Glutamatergic neuron (in vitro differentiated cells): ENCODE measurements at places on chromosomes 16 and 17. TPM values are rescaled to one million over a fixed set of nuclear protein-coding genes. Genes with fewer than 3 reads are reported as not detected.

DNA sequence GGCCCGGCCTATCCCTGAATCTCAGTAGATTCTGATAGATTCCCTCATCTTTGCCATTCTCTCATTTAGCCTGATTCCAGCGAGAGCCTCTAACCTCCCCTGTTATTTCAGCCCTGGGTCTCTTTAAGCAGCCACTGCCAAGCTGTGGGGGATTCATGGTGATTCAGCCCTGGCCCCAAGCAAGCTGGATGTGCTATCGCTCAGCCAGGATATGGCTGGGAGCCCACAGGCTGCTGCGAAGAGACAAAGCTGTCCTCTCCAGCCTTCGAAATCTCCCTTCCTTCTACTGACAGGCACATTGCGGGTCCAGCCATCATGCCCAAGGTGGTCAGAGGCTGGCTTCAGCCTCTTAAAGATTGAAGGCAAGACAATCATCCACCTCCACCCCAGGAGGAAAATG, 394.1 kb downstream of the SOX9 start:
- no peaks in the 10 kb centered on the region for H3K27me3 ChIP-seq
- DNase-seq, result no peak
- H3K4me1 ChIP-seq, result peaks cover 11% of the 10 kb centered on the region
- no peaks in the 10 kb centered on the region for H3K36me3 ChIP-seq
- H3K27ac ChIP-seq, result no peak overlapping the region

DNA sequence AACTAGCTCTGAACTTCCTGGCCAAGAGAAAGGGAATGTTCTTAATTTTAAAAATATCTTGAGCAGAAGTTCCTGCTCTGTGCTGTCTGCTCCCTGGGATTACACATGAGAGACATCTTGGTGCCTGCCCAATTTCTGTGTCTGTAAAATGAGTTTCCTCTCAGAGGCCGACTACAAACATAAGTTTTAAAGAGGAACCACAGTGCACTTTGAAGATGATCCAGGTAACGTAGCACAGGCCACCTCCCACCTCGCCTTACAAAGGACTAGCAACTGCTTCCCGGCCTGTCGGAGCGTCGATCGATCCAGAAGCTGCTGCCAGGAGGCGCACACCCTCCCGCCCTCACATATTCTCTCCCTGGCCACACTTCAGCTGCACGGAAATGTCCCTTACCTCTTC, 55.0 kb upstream of the ATP2A3 start:
- no peak overlapping the region for H3K27ac ChIP-seq
- H3K27me3 ChIP-seq, result peaks cover 8% of the 10 kb centered on the region
- peaks cover 14% of the 10 kb centered on the region for H3K36me3 ChIP-seq
- H3K4me3 ChIP-seq, result no peak overlapping the region
- no peak for DNase-seq
- no peaks in the 10 kb centered on the region for H3K4me1 ChIP-seq

DNA sequence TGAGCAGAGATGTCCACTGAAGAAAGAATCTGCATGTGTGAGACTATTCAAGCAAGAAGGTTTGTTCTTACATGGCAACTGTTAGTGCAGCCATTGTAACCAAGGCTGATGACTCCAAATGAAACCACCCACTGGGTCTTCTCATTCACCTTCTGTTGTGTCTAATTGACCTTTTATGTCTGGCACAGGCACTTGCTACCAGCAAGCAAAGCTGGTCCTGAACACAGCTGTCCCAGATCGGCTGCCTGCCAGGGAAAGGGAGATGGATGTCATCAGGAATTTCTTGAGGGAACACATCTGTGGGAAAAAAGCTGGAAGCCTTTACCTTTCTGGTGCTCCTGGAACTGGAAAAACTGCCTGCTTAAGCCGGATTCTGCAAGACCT, 3.6 kb downstream of the CDC6 start:
- H3K36me3 ChIP-seq, result no peaks in the 10 kb centered on the region
- H3K4me3 ChIP-seq, result no peak overlapping the region
- no peak overlapping the region for H3K27ac ChIP-seq
- H3K27me3 ChIP-seq, result peaks cover 8% of the 10 kb centered on the region
- no peak for DNase-seq

DNA sequence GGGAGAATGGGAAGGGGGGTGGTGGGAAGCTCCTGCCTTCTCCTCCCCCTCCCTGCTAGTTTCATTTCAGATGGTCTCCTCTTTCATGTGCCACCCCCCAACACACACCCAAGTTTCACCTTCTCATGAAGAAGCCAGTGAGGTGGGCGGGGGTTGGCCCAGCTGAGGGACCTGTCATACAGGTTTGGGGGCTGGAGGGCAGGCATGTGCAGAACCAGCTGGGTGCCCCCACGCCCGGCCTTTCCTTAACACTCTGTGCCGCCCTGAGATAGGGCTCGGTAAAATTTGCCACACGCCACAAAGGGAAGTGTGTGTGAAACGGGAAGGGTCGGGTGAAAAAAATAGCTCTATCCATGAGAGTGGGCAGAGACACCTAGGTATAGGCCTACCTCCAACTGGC, 57.4 kb downstream of the PIPOX start:
- no peak for DNase-seq
- H3K27ac ChIP-seq, result no peak overlapping the region
- peaks cover 10% of the 10 kb centered on the region for H3K36me3 ChIP-seq
- peaks cover 10% of the 10 kb centered on the region for H3K4me1 ChIP-seq

DNA sequence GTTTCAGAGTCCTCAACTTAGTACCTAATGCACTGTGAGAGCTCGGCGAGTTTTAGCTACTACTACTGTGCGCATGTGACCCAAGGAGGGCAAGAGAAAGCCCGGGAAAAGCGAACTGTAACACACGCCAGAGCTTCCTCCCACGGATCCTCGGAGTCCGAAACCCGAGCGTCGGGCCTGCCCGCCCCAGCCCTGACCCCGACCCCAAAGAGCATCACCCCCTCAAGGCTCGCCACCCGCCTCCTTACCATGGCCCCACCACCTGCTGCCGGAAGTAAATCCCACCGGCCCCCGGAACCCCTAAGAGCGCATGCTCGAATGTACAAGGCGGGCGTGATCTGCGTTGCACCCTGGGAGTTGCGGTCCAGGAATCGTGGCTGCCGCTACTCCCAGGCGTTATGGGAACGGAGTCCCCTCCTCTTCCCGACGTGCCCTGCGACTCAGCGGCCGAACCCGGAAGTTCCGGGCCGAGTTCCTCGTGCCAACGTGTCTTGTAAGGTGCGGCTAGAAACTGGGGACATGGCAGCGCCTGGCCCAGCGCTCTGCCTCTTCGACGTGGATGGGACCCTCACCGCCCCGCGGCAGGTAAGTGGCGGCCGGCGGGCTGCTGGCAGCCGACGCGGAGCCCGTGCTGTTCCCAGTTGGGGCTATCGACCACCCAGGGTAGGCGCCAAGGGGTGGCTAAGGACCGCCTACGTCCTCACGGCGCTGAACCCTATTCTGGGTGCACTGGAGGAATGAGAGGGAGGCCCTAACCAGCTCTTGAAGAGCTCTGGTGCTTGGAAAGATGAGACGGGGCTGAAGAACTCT, at the start of the genes PMM2 and TMEM186:
PMM2 (plus strand) TSS at position 476 of the 810 bp plus-strand sequence; CDS start at position 520, 44 bp downstream.
TMEM186 (minus strand) TSS at position 276 of the 810 bp plus-strand sequence; CDS start at position 251, 25 bp downstream.
- peak; percentile 94 for DNase-seq
- peak within 1 kb of the TSS; percentile 64 for H3K27ac ChIP-seq
- peaks cover 2% of the 10 kb centered on the region for H3K27me3 ChIP-seq

Gene PPL
- total RNA-seq, result 4.7 TPM
